ENCODE measurements at places on chromosomes 3 and 15.

- DNase-seq, result peak; percentile 98
These were observed 36.7 kb upstream of the ZBTB38 start for GRCh38 chr3:141331377-141332318.

DNA sequence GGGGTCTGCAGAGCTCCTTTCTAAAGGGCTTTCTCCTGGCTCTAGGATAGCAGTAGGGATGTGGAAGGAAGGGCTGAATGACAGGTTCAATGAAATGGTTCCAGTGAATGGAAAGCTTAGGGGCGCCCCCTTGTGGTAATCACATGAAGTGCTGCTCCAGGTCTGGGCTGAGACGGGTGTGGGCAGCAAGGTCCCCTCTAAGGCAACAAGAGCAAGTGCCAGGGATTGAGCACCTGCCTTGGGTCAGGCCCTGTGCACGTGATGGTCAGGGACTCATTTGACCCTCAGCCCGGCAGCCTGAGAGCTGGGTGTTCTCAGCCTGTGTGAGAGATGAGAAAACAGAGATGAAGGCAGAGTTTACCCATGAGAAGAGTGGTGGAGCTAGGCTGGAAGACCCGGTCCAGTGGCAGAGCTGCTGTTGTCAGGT lies 12.1 kb upstream of the CX3CR1 start:
- DNase-seq, result peak; percentile 41

- no peak for DNase-seq
These were observed 53.1 kb upstream of the PARL start for GRCh38 chr3:183937601-183938286.

DNA sequence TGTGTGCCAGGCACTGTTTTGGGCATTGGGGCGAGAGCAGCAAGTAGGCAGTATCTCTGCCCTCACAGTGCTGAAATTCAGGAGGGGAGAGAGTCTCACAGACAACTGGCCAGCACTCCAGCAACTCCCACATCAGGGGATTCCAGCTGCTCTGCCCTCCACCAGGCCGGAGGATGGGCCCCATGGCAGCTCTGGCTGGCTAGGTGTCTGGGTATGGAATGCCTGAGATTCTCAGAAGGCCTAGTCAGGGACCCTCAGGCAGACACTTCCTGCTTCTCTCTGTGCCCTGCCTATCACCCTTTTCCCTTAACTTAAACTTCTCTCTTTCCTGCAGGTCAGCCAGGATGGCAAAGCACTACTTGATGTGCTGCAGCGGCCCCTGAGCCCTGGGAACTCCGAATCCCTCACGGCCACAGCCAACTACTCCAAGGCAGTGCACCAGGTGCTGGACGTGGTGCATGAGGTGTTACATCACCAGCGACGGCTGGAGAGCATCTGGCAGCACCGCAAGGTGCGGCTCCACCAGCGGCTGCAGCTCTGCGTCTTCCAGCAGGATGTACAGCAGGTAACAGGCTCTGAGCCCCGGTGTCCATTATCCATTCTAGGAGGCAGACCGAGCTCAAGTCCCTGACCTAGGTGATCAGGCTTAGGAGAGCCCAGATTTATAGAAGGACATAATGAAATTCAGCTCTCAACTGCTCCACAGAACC lies 342.2 kb upstream of the ROPN1 start:
- no peak for DNase-seq

DNA sequence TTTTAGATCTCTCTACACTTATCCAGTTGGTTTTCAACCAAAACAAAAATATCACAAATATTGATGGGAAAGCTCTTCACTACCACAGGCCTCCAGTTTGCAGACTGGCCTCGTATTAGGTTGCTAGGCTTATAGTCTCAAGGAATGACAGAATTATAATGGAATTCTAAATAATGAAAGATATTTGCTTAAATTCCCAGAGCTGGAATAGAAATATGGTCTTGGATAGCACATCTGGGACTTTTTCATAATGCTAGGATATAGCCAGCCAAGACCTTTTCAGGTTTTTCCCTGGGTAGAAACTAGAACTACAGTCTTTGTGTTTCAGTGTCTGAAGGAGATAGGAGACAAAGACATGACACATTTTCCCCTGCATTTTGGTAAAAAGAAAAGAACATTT lies 121.9 kb upstream of the STAC start:
- no peak for DNase-seq

DNA sequence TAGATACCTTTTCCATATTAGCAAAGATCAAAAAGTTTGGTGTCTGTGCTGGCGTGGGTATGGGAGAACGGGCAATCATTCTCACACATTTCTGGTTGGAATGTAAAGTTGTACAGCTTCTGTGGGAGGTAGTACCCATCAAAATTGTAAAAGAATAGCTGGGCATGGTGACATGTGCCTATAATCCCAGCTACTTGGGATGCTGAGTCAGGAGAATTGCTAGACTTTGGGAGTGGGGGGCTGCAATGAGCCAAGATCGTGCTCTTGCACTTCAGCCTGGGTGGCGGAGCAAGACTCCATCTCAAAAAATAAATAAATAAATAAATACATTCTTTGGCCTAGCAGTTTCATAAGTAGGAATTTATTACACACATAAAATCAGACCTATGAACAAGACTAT lies 22.9 kb downstream of the LCTL start:
- no peak for DNase-seq

GRCh38 chr3:32919920-32920319 lies 31.5 kb upstream of the CCR4 start:
- DNase-seq, result no peak

DNA sequence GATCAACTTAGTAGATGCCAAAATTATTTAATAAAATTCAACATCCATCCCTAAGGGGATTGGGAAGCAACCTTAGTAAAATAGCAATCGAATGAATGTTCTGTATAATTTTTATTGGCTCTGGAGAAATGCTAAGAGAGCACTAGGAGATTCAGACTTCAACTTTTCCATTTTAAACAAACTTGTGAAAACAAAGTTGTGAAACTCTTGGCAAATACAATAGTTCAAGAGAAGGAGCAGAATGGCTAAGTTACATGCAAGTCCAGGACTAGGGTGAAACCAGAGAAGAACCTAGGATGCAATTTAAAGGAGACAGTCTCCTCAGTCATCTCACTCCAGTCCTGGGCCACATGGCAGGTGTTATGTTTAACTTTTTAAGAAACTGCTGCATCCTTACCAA lies 16.7 kb upstream of the ZNF280D start:
- DNase-seq, result no peak

- DNase-seq, result no peak
These were observed 14.4 kb downstream of the KY start for GRCh38 chr3:134636406-134636805.

DNA sequence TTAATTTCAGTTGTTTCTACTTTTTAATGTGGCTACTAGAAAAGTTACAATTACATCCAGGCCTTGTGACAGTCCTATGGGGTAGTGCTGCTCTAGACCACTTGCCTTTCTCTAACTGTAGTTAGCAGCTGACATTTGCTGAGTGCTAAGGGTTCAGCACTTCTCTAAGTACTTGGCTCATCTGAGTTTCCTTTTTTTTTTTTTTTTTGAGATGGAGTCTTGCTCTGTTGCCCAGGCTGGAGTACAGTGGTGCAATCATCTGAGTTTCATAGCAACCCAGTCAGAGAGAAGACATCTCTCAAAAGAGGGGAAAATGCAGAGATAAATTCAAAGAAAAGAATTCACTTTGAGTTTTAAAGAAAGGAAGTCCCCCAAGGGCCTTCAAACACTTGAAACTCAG lies 130.8 kb downstream of the MYLK start:
- no peak for DNase-seq

DNA sequence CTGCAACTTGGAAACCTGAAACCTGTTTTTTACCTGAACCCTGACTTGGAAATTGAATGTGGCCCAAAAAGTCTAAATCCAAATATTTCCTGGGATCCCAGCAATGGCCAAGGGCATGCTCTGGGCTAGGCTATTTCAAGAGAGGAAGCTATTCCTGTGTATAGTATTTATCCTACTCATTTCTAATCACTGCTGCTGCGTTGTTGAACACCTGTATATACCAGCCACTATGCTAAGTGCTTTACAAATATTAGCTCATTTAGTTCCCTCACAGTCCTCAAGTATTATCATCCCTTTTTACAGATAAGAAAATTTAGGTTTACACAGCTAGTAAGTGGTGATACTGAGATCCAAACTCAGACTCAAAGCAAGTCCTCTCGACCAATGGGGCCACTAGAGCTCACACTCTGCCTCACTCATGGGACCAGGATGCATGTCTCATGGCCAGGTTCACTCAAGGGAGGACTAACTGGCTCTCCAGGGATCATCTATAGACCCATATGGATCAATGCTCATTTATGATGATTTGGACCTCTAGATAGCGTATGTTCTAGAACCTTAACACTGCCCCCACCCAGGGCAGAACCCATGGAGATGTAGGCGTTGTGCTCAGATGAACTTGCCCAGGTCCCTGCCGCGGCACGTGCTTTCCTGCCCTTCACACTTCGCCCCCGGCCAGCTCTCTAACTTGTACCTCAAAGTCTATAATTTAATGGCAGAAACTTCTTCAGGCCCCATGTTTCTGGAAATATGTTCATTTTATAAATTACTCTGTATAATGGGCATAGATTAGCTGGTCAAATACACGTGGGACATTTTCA lies 2.6 kb upstream of the CCR4 start:
- DNase-seq, result no peak

- no peak for DNase-seq
These were observed 114.8 kb downstream of the WDR72 start for GRCh38 chr15:53644660-53645059.

GRCh38 chr3:71201939-71202338 lies 381.6 kb downstream of the FOXP1 start:
- DNase-seq, result peak; percentile 75

DNA sequence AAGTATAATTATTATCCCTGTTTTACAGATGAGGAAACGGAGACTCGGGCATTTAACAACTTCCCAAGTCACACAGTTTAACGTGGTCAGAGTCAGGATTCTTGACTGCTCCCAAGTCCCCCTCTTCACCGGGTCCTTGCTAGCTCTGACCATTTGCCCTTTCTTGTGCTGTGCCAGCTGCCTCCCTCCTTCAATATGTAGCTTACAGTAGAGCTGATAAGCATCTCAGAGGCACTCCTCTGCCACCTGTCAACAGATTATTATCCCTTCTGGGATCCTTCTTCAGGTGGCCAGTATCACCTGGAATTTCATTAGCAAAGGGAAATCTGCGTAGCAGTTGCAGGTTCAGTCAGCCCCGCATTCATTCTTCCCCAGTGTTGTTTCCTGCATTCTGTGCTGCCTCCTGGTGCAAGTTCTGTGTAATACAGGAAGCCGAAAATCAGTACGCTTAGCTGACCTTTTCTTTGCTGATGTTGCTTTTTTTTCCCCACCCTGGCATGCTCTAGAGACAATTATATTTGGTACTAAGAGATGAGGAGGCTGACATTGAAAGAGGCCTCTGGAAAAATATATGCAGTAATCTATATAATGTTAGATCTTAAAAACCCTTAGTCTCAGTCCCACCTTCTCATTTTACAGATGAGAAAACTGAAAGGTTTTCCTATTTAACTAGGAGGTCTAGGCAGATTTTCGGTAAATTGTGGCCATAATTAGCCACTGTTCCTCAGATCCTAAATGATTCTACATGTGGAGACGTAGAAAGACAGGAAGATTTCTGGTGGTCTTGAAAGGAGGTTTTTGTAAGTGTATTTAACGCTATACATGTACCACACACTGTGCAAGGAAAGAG lies 24.8 kb downstream of the TMOD2 start:
- no peak for DNase-seq

DNA sequence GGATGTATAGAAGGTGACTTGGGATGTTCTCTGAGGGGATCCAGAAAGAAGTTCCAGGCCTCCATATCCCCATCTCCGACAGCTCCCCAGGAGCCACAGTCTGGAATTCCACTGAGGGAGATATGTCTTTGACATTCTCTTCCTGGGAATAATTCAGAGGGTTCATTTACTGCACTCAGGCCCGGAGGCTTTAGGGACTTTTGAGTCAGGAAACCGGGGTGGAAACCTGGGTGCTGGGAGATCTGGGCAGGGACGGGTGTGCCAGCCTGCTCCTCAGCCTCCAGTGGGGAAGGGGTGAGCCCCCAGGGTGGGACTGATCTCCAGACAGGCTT lies 147.7 kb downstream of the SMAD6 start:
- no peak for DNase-seq

DNA sequence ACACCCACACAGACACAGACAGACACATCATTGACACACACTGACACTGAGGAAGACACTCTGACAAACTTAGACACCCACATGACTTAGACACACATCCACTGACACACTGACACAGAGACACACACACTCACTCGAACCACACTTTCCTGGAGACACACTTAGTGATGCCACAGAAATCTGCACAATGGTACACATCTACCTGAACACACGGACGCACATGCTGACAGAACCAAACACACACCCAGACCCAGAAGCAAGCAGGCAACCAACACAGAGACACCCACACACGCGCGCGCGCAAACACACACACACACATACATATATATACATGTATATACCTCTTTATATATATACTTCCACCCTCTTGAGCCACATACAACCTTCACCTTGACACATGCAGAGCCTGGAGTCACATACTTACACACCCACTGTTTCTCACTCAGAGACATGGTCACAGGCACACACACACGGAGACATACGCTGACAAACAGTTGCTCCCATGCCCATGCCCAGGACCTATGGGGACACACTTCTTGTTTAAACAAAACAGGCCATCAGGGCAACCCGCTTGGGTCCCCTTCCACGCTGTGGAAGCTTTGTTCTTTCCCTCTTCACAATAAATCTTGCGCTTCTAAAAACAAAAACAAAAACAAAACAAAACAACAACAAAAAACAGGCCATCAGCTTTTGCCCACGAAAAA lies 913 bp upstream of the SCN5A start:
- no peak for DNase-seq

DNA sequence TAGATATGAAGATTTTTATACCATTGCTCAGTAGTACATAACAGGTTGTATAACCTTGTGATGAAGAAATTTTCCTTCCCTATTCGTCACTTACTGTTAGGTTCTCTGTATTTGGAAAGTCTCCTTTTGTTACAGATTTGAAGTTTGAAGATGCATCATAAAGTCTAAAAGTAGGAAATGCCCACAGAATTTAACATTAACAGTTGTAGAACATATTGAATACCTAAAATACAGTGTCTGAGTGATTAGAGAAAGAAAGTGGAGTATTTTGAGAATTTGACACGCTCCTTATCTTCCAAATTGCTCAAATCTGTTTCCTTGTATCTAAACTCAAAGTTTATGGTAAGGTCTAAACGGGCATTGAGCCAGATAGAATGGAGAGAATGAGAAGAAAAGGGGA lies 111.3 kb downstream of the MBNL1 start:
- no peak for DNase-seq

Measured in astrocyte of the spinal cord (primary cell).